ENCODE measurements at places on chromosomes 11 and 22.

- peak; percentile 24 for DNase-seq
Observed at GRCh38 chr11:16924826-16925560, 89.2 kb downstream of the PLEKHA7 start.

GRCh38 chr11:18650353-18650752, 16.2 kb upstream of the SPTY2D1 start:
- DNase-seq = no peak

DNA sequence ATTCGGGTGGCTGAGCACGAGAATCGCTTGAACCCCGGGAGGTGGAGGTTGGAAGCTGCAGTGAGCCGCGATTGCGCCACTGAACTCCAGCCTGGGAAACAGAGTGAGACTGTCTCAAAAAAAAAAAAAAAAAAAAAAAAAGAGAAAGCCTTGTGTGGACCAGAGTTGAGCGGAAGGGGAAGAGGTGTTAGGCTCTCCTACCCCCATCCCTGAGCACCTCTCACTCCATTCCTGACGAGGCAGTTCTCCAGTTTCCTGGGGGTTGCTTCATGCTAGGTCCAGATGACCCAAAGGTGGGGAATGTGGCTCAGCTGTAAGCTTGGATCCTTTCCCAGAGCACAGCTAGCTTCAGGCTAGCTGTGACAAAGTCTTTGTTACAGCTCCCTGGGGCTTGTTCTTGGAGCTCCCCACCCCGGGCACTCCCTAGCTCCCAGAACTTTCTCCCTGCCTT, 8.8 kb upstream of the DNAL4 start:
- no peak for DNase-seq

- DNase-seq = peak; percentile 33
Observed at GRCh38 chr11:65215441-65216076, 33.8 kb downstream of the CAPN1 start.

GRCh38 chr11:34270711-34271110, 87.1 kb downstream of the ABTB2 start:
- DNase-seq = peak; percentile 21
